Fibroblast of the aortic adventitia (primary cell): ENCODE measurements at places on chromosomes 13 and 19. TPM values are rescaled to one million over a fixed set of nuclear protein-coding genes. Genes with fewer than 3 reads are reported as not detected.

Gene CFAP97D2
- total RNA-seq: not detected in 2 replicates

DNA sequence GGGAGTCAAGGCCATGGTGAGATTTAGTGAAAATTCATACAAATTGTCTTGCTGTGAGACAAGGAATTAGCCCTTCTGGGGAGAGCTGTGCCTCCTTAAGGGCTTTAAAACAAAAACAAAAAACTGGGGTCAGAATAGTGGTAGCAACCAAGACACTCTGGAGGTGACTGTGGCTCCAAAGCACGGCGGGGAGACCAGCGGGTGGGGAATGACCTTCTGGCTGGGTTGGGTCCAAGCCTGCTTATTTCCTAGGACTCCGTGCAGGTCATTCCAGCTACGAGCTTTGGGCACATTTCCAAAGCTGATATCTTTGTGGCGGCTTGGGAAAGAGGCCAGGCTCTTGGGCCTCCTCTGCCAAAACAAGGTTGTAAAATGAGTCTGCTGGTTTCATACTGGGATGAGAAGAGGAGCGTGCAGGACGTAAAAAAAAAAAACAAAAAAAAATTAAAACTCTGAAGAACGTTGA lies 348.3 kb downstream of the UQCRFS1 start:
- peak; percentile 90 for DNase-seq

GRCh38 chr13:48727241-48728011 lies 73.7 kb downstream of the CYSLTR2 start:
- no peak for DNase-seq

- DNase-seq: no peak
Observed at GRCh38 chr13:69970520-69970919, 137.1 kb upstream of the ATXN8OS start.

Gene ZSCAN4
- total RNA-seq: not detected in 2 replicates

Gene MAMSTR
- 2.5 and 8.0 TPM in 2 replicates for total RNA-seq

DNA sequence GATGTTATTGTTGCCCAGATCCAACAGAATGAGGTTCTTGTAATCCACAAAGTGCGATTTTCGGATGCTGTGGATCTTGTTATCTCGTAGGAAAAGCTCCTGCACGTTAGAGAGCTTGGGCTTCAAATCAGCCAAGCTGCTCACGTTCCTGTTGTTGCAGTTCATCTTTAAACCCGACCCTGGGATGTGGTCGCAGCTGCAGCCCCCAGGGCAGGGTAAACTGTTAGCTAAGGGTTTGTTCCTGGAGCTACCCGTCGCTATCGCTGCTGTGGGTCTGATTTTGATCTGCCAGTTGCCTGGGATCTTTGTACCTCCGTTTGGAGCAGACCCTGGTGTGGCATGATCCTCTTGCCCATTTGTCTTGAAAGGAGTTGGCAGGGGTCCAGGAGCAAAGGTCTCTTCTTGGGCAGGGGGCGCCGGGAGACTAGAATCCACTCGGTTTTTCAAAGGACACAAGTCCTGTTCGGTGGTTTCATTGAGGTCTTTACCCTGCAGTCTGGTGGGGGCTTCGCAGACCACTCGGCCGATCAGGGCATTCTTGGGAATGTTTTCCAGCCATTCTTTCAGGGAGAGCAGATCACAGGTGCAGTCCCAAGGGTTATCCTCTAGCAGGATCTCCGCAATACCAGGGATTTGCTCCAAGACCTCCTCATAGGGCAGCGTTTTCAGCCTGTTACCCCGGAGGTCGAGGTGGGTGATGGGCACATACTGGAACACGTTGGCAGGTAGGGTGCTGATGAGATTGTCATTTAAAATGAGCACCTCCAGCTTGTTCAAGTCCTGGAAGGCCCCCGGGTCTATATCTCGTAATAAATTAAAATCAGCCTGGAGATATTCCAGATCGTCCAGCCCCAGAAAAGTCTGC lies 1.8 kb downstream of the SLITRK1 start:
- no peak for DNase-seq

DNA sequence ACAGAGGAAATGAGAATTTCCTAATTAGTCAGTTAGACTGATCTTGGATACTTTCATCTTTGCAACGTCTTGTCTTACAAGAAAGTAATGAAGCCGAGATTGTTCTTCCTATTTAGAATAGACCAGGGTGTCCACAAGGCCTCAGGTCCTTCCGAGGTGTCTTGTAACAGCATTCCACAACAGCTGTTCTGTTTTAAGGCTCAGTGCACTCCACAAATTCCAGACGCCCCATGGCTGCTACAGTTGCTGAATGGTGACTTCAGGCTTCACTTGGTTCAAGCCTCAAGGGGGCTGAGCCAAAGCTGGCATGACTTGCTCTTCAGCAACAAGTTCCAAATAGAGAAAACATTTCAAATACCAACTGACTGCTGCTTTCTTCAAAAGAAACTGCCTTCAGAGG lies 143.4 kb downstream of the SHISA2 start:
- DNase-seq: no peak

- no peak for DNase-seq
Observed at GRCh38 chr13:42728507-42729180, 52.7 kb upstream of the FAM216B start.

DNA sequence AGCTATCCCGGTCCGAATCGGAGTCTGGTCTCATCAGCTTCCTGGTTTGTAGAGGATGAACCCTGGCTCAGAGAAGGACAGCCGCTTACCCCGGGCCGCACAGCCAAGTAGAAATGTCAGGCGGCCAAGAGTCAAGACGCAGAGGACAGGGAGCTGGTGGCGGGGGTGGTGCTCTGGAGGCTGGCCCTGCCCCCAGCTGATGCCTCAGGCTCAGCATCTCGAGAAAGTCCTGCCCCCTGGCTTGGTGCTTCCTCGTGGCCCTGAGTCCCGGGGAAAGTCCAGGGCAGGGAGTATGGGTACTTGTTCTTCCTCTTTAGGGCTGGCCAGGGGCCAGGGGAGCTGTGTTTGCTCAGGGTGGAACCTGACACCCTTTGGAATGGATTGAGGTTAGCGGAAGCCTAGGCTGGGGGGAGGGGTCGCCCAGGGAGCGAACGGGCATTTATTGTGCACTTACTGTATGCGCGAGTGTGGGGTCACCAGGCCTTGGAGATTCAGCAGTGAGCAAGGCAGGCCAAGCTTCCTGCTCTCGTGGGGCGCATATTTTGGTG lies 2.2 kb downstream of the TJP3 start:
- DNase-seq: peak; percentile 31
